ENCODE measurements at places on chromosomes 3 and 15.

DNA sequence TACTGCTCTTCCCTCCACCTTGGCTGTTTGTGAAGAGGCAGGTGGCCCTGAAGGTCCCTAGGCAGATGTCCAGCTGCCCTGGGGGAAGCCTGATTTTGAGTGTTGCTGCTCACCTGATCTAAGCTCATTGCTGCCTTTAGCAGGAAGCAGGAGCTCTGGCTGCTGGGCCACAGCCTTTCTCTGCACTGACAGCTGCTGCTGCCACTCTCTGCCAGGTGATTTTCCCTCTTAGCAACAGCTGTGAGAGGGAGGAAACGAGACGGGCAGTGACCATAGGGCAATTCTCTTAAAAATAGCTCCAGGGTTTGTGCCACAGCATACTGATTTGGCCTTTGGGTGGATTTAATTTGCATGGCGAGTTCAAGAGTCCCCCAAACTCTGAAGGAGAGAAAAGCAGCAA, 415.8 kb upstream of the SEMA6D start:
- H3K4me3 ChIP-seq: no peak overlapping the region
- H3K27me3 ChIP-seq: no peaks in the 10 kb centered on the region
- no peak for DNase-seq
- no peaks in the 10 kb centered on the region for H3K36me3 ChIP-seq
- H3K27ac ChIP-seq: no peak overlapping the region

- H3K36me3 ChIP-seq: no peaks in the 10 kb centered on the region
- H3K27ac ChIP-seq: no peak overlapping the region
- DNase-seq: no peak
These were observed 211.4 kb downstream of the NR1D2 start for GRCh38 chr3:24156466-24156865.

DNA sequence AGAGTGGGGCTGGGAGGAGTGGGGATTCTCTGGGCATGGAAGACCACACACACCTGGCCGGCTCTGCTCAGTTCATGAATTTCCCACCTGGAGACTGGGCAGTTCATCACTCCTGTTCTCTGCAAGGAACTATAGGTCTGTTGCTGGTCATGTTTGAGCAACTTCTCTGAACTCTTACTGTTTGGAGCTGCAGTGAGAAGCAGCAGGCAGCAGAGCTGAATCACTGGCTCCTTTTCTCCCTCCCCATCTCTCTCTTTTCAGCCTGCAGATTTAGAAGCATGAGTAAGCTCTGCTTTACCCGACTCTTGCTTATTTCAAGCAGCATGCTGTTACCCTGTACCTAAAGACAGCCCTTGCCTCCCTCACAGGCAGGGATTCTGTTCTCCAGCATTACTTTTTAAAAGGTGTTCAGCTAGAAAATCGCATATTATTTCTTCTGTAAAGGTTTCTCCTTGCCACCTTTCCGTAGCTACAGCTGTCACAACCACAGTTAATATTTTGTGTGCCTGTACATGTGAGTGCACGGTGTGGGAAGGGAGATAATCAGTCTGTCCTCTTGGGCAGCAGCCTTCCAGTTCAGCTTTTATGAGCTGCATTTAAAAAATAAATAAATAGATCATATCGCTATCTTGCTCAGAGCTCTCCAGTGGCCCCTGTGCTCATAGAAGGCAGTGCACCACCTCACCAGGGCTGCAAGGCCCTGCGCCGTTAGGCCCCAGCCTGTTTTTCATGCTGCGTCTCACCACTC, 131.6 kb downstream of the CHCHD6 start:
- no peaks in the 10 kb centered on the region for H3K36me3 ChIP-seq
- no peaks in the 10 kb centered on the region for H3K27me3 ChIP-seq
- DNase-seq: no peak
- H3K4me1 ChIP-seq: no peaks in the 10 kb centered on the region
- no peak overlapping the region for H3K27ac ChIP-seq

- no peak for DNase-seq
- H3K27ac ChIP-seq: no peak overlapping the region
- no peaks in the 10 kb centered on the region for H3K36me3 ChIP-seq
- H3K4me3 ChIP-seq: no peak overlapping the region
- H3K4me1 ChIP-seq: no peaks in the 10 kb centered on the region
These were observed 4.4 kb upstream of the TPM1 start for GRCh38 chr15:63037976-63038720.

- H3K27me3 ChIP-seq: no peaks in the 10 kb centered on the region
- H3K4me1 ChIP-seq: peaks cover 57% of the 10 kb centered on the region
- H3K4me3 ChIP-seq: no peak overlapping the region
These were observed 24.7 kb upstream of the SCAANT1 start for GRCh38 chr3:63936925-63937324.

DNA sequence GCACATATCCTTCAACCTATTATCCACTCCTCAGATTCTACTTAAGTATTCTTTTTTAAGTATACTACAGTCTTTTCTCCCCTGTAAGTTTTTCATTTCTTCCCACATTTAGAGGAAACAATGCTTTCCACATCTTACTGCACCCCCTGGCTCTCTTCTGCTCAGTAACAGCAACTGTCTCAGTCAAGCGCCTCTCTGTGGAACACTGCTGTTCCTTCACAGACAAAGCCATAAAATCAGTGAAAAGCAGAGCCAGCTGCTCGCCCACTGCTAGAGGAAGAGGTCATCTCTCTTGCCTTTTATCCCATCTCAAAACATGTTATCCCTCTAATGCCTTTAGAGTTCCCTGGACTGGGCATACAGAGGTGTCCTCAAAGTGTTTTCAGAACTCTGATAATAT, 24.8 kb downstream of the SERP1 start:
- H3K36me3 ChIP-seq: no peaks in the 10 kb centered on the region
- H3K4me1 ChIP-seq: no peaks in the 10 kb centered on the region
- H3K27ac ChIP-seq: no peak overlapping the region
- H3K4me3 ChIP-seq: no peak overlapping the region
- no peak for DNase-seq

DNA sequence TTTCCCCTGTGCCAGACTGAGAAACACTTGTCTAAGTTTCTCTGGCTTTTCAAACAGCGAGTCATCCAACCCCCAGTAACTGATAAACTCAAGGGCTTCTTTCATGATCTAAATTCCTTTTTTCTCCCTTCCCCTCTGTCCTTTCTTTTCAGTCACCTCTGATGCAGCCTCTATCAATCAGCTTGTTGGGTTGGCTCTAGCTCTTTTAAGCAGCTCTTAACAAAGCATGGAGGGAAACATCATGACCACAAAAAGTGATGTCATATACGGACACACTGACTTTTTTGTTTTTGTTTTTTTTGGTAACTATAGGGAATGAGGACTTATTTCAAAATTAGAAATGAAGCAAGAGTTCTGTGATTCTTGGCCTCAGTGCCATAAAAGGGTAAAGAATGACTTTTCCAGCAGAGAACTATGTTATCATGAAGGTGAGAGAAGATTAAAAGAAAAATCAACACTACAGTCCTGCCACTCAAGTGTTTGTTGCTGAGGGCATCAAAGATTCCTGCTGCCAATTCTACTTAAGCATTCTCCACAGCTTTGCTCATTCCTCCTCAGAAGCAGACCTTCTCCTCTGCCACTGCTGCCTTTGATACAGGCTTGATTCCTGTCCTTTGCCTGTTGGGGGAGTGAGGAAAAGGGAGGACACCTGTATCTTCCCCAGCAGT, 457.0 kb upstream of the ONECUT1 start:
- H3K27me3 ChIP-seq: no peaks in the 10 kb centered on the region
- no peaks in the 10 kb centered on the region for H3K36me3 ChIP-seq
- H3K4me3 ChIP-seq: no peak overlapping the region
- H3K4me1 ChIP-seq: no peaks in the 10 kb centered on the region
- no peak overlapping the region for H3K27ac ChIP-seq
- no peak for DNase-seq

- H3K36me3 ChIP-seq: no peaks in the 10 kb centered on the region
- DNase-seq: no peak
- H3K27ac ChIP-seq: no peak overlapping the region
- no peaks in the 10 kb centered on the region for H3K27me3 ChIP-seq
These were observed 147.8 kb upstream of the IL12A start for GRCh38 chr3:159840703-159841299.

DNA sequence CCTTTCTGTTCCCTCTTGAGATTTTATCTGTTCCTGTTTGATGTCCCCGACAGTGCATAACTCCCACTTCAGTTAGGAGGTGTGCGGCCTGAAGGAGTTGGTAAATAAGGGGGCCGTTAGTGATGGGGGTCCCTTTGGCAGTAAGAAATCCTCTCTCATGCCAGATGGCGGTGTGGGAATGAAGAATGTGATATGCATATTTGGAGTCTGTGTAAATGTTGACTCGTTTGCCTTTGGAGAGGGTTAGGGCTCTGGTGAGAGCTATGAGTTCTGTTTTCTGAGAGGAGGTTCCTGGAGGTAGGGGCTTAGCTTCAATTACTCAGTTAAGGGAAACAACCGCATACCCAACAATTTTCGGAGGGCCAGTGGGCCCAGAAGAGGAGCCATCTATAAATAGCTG, 38.8 kb upstream of the RNF7 start:
- H3K4me3 ChIP-seq: no peak overlapping the region
- no peak overlapping the region for H3K27ac ChIP-seq
- H3K4me1 ChIP-seq: no peaks in the 10 kb centered on the region
- no peak for DNase-seq
- H3K27me3 ChIP-seq: no peaks in the 10 kb centered on the region

DNA sequence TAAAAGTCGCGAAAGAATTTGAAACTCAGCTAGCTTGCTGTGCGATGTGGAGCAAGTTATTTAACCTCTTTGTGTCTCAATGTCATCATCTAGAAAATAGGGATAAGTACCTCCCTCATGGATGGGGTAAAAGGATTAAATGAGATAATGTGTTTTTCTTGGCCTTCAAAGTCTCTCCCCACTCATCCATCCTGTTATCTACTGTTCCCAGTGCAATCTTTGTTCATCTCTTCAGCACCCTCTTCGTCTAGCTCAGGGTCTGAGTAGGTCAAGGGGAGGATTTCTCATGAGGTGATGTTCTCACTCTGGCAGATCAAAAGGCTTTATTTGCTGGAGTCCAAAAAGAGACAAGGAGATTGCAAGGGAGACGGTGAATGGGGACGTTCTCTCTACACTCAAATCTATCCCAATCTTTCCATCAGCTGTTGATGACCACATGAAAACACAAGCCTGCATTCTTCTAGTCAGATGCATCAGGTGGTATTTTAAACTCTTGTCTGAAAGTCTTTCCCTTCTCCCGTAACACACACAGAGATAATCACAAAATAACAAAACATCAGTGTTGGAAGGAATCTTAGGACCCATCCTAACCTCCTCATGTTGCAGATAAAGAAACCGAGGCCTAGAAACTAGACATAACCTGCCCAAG, 1.3 kb downstream of the MESD start:
- peak overlapping the region; percentile 89 for H3K4me3 ChIP-seq
- peaks cover 46% of the 10 kb centered on the region for H3K4me1 ChIP-seq
- H3K36me3 ChIP-seq: no peaks in the 10 kb centered on the region
- no peak overlapping the region for H3K27ac ChIP-seq

DNA sequence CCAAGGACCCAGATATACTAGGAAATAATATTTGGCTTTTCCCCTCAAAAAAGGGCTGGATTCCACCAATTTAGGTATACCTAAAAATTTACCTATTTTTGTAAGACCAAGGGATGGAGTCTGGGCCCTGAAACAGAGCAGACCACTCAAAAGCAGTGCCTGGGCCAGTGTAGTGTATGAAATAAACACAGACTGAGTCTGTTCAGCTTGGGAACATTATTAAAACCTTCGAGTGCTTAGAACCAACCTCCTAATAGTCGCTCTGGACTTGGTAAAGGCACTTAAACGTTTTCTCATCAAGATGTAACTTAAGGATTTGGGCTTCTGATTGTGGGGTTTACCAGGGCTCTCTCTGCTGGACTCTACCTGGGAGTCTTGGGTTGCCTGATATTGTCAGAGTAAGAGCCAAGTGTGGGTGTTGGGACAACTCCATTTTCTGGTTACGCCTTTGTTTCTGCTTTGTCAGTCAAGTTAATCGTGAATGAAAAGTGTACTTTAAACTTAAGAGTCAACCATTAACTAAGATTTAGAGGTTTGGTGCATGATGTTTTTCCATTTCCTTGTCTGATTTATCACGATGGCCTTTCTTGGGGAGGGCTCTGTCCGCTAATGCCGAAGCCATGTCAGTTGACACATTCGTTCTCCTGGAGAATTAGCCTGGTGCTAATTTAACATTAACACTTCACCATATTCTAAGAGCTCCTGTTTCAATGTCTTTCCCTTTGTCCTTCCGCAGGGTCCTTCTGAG, 221.0 kb upstream of the TPM1 start:
- no peak overlapping the region for H3K27ac ChIP-seq
- H3K27me3 ChIP-seq: no peaks in the 10 kb centered on the region
- no peaks in the 10 kb centered on the region for H3K36me3 ChIP-seq
- H3K4me1 ChIP-seq: no peaks in the 10 kb centered on the region
